ENCODE measurements at places on chromosomes 6 and 20.

DNA sequence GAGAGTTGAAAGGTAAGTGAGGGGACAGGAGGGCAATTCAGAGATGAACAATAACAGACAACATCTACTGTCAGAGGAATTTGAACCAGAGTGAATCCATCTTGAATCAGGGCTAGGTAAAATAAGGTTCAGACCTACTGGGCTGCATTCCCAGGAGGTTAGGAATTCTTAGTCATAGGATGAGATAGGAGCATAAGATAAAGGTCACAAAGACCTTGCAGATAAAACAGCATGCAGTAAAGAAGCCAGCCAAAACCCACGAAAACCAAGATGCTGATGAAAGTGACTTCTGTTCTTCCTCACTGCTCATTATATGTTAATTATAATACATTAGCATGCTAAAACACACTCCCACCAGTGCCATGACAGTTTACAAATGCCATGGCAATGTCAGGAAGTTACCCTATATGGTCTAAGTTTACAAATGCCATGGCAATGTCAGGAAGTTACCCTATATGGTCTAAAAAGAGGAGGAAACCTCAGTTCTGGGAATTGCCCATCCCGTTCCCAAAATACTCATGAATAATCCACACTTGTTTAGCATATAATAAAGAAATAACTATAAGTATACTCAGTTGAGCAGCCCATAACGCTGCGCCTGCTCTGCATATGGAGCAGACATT, 248.5 kb downstream of the HAO1 start:
- no peak for DNase-seq

GRCh38 chr6:102623201-102623600, 1229.7 kb downstream of the GRIK2 start:
- no peak for DNase-seq

- no peak for DNase-seq
Observed at GRCh38 chr20:35887393-35888064, 66.8 kb downstream of the SCAND1 start.

GRCh38 chr20:13877793-13878192, 93.0 kb downstream of the NDUFAF5 start:
- DNase-seq, result no peak

DNA sequence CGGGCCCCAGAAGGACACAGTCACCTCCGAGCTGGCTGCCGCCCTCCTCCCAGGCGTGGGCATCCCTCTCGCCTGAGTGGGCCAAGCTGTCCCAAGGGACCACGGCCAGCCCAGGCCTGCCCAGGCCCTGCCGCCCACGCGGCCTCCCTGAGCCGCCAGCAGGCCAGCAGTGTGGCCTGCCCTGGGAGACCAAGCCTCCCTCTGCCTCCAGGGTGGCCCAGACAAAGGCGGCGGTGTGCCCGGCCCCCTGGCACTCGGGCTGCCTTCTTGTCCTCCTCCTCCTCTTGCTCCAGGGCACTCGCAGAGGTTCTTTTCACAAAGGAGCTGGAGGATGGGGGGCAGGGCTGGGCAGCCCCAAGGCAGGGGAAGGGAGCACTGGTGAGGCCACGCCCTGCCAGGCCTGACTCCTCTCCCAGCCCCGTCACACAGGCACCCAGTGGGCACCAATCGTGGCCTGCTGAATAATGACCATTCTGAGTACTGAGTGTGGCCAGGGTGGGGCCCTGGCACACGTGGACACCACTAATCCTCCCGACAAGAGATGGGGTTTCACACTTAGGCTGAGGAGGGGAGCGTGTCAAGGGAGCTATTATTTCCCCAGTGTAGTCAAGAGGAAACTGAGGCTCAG, 25.3 kb downstream of the NOL4L start:
- DNase-seq, result no peak

DNA sequence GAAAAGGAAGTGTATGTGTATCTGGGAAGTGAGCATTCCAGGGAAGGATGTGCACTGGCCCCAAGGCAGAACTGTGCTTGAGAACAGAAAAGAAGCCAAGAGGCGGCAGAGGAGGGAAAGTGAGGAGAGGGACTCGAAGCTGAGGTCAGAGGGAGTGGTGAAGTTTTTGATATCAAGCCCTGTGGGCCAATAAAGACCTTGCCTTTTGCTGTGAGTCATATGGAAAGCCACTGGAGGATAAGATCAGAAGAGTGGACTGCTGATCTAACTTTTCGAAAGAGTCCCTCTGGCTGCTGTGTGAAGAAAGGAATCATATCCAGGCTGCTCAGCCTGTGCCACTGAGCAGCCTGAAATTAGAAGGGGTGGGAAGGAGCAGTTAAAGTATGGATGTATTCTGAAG, 99.4 kb downstream of the EYA4 start:
- DNase-seq, result no peak

DNA sequence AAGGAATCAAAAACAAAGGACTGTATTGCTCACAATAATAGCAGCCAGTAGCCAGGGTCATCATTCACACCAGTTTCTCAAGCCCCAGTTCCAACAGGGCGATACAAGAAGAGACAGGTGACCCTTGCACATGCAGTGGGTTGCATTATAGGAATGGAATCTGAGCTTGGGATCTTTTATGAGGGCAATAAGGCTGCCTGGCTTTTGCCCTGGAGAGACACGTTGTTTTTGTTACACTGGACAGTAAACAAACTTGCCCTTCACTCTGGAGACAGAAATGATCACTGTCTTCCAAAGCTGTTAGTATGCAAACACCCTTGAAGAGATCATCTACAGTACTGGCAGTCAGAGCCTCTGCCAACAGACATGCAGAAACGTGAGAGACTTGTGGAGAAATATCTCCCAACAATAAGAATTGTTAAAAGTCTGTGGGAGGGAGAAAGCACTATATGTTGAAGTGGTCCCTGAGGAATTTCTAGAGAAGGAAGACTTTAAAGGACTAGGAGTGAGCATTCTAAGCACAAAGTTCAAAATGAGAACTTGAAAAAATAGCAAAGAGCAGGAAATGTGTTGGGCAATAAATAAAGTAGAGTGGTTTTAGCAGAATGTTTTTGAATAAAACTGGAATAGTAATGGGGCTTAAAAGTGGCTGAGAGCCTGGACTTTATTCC, 6.2 kb upstream of the COL12A1 start:
- no peak for DNase-seq

GRCh38 chr6:91433660-91434534, 847.0 kb upstream of the MAP3K7 start:
- no peak for DNase-seq

DNA sequence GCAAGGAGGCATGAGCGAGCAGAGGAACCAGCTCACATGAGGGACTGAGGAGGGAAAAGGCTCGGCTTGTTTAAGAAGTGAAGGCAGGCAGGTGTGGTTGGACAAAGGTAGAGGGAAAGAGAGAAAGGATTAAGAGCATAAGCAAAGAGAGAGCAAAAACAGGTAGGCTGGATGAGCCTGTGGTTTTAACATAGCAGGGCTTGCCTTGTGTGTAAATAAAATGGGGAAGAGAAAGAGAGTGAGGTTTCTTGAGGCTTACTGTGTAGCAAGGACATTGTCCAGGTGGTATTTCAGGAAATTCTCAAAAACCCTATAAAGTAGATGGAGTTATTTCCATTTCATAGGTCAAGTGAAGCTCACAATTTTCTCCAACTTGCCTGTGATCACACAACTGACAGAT, 93.9 kb upstream of the HDAC2 start:
- DNase-seq, result no peak

- DNase-seq, result peak; percentile 71
Observed at GRCh38 chr6:105994118-105994590, 92.0 kb upstream of the PRDM1 start.

DNA sequence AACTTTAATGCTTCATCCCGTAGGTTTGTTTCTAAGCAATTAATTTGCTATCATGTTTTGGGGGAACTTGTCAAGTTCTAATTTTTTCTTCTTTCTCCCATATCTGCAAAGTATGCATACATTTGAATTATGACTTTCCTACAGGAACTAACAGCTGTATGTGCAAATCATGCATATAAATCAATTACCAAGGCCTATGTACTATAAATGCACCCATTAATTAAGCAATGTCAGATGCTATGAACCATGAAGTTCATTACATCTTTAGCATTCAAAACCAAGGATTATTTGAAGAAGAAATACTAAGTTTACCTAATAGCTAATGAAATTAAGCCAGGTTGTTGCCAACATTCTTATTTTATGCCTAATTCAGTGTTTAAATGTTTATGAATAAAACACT, 851.3 kb downstream of the TFAP2A start:
- no peak for DNase-seq

GRCh38 chr20:64092258-64093012, 8.2 kb upstream of the LKAAEAR1 start:
- no peak for DNase-seq

DNA sequence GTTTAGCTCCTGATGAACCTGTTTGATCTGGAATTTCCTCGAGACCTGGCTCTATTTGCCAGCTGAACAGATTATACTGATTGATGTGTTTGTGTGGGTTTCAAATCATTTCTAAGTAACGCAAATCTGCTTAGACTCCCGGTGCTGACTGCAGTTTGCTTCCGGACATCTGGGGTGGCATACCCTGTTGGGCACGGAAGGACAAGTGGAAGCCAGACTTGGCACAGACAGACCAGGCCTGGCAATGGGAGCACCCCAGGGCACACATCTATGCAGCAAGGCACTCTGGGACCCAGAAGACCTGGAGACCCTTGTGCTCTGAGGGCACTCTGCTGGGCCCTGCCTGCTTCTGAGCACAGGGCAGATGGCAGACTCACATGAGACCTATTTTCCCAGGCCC, 433.7 kb upstream of the CHD6 start:
- no peak for DNase-seq

GRCh38 chr6:159978291-159979135, 9.6 kb downstream of the IGF2R start:
- DNase-seq, result peak; percentile 72

DNA sequence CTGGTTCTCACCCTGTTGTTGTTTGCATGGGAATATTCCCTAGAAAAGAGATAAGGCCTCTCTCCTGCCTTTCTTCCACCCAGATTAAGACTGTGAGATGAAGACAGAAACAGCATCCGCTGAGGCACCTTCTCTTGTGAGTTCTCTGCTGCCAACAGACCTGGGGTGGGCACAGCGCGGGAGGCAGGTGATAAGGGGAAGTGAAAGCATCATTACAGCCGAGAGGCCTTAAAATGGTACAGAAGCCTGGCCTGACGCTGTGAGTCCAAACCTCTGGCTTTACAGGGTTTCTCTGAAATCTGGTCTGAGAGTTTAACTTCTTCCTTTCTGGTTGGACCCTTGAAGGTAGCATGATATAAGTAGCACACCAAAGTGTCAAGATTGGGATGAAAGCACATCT, 21.0 kb upstream of the IYD start:
- no peak for DNase-seq

GRCh38 chr6:2245877-2246863, 765 bp upstream of the GMDS start:
- DNase-seq, result peak; percentile 62

- no peak for DNase-seq
Observed at GRCh38 chr20:10495173-10495572, 60.1 kb downstream of the SLX4IP start.

DNA sequence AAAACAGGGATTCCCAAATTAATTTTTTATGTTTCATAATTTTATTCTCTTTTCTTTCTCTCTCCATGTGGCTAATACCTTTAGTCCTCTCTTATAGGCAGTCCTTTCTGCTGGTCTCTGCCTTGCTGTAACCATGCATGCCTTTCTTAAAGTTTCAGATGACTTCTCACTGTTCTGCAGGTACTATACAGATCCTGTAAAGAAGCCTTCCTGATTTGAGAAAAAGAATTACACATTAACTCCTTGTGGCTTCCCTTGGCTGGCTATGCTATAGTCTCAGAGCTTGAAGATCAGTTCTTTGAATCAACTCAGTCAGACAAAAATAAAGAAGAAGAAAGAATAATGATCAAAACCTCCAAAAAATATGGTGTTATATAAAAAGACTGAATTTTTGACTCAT, 7.3 kb upstream of the GPR63 start:
- DNase-seq, result no peak

- DNase-seq, result no peak
Observed at GRCh38 chr6:93304505-93304904, 114.9 kb downstream of the EPHA7 start.

GRCh38 chr6:113067612-113068275, 720.6 kb downstream of the RFPL4B start:
- no peak for DNase-seq

DNA sequence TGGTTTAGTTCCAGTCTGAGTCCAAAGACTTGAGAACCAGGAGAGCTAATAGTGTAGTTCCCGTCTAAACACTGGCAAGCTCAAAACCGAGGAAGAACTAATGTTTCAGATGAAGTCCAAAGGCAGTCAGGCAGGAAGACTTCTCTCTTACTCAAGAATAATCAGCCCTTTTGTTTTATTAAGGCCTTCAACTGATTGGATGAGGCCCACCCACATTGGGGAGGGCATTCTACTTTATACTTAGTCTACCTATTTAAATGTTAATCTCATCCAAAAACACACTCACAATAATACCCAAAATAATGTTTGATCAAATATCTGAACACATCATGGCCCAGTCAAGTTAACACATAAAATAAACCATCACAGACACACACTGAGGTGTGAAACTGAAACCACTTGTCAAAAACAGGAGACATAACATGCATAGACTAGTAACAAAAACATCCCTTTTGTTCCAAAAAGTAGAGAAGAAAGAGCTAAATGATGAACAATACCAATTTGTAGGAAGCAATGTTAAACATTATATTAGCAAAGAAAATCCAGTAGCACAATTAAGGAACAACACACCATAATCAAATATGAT, 50.2 kb upstream of the SENP6 start:
- no peak for DNase-seq

- DNase-seq, result no peak
Observed at GRCh38 chr6:125853168-125853567, 62.4 kb downstream of the NCOA7 start.

GRCh38 chr6:7273709-7274108, 39.3 kb downstream of the SSR1 start:
- DNase-seq, result peak; percentile 12

DNA sequence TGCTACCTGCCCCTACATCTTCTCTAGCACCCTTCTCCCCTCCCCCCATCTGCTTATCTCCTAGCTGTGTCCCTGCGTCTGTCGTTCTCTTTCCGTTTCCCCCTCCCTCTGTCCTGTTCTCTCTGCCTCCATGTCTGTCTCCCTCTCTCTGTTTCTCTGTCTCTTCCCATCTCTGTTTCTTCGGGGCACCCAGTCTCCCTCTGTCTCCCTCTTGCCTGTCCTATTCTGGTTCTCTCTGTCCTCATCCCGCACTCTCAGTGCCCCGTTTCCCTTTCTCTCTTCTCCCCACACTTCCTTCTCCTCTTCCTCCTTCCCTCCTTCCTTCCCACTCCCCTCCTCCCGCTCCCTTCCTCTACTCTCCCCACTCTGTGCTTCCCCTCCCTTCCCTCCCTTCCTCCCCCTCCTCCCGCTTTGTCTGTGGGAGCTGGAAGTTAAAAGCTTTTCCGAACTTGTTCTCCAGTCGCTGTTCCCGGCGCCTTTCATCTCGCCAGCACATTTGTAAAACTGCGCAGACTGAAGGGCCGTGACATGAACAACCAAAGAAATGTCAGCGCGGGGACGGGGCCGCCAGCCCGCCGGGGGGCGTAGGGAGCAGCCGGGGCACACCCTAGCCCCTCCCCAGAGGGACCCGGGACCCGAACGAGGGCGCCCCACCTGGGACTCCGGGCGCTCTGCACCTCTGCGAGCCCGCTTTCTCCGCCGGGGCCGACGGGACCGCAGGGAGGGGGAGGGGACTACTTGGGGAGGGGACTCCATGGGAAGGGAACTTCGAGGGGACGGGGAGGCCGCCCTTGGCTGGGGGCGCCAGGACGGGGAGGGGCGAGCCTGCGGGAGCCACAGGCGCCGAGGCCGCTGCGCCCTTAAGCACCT, 4.0 kb upstream of the CDH22 start:
- no peak for DNase-seq

- DNase-seq, result no peak
Observed at GRCh38 chr6:43622541-43622940, 6.5 kb downstream of the GTPBP2 start.

All from activated T-cell treated with anti-CD3 and anti-CD28 coated beads, Interleukin-2, amount 50 U/mL, for 48 hours (primary cell).